NCI-H2227 treated with DMSO at 0.1 percent for 48 hours (cell line): ENCODE measurements at places on chromosomes 2 and 18.

DNA sequence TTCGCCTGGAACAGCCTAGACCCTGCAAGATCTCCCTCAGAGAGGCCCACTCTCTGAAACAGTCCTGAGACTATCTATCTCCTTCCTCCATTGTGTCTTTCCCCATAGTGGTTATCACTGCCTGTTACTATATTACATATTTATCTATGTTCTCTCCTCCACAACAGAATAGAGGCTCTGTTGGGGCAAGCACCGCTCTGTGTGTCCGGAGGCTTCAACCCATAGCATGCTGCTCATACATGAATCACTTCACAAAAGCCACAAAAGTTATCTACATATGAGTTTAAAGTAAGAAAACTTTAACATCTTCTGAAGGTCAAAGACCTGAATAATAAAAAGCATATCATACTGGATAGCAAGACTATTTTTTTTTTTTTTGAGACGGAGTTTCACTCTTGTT is 242.1 kb upstream of the HS6ST1 start:
- no peak for DNase-seq

DNA sequence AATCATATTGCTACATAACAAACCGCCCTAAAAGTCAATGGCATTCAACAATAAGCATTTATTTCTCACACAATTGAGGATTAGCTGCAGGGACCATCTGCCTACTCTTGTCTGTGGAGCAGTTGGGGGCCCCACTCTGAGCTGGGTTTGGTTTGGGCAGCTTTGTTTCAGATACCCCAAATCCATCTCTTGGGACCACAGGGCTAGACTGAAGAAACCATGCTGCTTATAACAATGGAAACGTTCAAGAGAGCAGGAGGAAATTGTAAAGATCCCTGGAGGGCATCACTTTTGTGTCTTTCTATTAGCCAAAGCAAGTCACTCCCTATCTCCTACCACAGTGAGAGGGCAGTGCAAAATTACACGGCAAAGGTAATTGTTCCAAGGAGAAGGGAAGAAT is 146.5 kb upstream of the MGAT5 start:
- no peak for DNase-seq

- DNase-seq = no peak
These were observed 156.3 kb upstream of the MSH6 start for GRCh38 chr2:47626664-47627063.

GRCh38 chr2:26745609-26746327 is 18.3 kb upstream of the SLC35F6 start:
- peak; percentile 72 for DNase-seq

DNA sequence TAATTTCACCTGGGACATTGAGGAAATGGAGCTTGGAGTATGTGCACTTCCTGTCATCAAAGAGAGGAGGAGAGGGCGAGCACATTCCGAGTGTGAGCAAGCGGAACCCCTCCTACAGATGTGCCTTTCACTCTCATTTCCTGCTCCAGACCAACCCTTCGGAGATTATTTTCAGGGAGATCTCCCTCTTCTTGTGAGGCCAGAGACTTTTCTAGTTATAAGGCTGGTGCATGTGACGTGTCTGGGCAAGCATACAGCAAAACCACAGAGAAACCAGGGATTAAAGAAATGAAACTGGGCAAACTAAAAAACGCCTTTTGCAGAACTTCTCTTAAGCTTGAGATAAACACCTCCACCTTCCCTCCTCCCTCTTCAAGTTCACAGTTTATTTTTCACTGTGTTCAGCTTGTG is 409.2 kb upstream of the TCF4 start:
- DNase-seq = no peak

DNA sequence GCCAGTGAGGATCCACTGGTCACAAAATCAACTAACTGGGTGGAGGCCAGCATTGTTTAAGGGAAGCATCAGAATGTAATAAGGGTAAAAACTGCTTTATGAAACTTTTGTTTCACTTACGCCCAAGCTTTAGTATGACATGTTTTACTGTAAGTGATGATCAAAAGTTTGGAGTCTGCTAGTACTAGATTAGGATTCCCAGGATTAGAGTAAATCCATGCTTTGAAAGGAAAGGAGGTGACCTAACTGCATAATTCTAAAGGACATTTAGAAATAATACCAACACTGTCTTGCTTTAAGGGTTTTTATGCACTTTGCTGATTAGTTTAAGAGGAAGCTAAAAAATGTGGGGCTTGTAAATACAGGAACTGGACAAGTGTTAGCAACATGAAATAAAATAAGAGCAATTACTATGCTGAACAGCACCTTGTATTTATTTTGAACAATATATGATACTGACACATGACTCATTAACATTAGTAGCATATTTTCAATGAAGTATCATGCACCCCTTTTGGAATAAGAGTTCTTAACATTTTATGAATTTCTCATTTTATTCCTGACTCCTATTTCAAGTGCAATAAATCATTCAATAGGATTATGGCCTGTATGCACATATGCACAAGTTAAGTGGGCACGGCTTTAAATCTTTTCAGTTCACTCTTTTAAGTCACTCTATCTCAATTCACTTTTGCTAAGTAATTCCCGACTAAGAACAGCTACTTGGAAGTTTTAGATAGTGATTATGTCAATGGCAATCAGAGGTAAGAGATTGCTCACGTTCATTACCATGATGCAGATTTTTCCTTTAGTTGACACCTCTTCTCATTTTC is 62.5 kb downstream of the STK39 start:
- no peak for DNase-seq

- DNase-seq = no peak
These were observed 33.9 kb downstream of the MEX3C start for GRCh38 chr18:51163543-51163942.

GRCh38 chr2:54867457-54867856 is 144.0 kb downstream of the EML6 start:
- DNase-seq = no peak

DNA sequence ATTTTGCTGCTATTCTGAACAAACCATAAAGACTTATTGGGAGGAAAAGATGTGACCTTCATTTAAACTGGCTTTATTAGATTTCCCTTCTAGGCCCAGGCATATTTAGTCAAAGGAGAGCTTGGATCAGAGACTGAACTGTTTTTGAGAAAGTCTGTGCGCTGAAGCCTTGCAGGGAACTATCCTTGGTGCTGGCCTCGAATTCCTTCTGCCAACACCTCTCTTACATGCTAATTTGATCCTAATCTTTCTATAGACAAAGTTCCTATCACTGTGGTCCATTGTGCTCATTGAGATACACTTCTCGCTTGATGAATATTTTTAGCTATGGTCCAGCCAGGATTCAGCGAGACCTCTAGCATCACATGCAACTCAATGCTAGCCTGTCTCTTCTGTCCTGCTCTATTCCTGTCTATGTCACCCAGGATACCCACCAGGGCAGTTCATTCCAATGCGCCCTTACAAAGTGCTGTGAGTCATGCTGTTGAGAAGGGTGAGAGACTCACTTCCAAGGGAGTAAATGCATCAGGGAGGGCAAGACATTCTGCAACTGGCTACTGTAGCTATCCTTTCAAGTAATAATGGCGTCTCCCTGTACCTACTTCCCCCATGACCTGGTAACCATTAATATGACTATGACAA is 356.7 kb upstream of the LYPD1 start:
- DNase-seq = no peak

DNA sequence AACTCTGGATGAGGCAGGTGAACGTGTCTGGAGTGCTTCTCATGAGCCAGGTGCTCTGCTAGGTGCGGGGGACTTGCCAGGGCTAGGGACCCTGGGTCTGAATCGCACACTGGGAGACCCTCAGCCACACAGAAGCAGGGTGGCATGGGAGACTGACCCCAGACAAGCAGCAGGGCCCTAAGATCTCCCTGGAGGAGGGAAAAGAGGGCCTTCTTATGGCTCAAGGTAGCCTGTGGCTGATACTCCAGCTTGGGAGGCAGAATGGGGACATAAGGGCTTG is 12.8 kb upstream of the CIB4 start:
- DNase-seq = no peak

DNA sequence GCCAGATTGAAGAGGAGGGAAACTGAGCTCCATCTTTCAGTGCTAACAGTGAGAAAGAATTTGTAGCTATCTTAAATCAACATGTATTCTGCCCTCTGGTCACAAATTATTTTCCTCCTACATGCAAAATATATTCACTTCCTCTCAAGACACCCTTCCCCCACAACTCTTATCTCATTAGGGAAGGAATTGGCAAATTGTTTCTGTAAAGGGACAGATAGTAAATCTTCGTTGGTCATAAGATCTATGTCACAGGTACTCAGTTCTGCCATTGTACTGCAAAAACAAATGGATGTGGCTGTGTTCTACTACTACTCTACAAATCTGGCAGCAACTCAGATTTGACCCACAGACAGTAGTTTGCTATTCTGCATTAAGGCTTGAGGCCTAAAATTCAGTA is 53.0 kb upstream of the CYP20A1 start:
- DNase-seq = no peak

DNA sequence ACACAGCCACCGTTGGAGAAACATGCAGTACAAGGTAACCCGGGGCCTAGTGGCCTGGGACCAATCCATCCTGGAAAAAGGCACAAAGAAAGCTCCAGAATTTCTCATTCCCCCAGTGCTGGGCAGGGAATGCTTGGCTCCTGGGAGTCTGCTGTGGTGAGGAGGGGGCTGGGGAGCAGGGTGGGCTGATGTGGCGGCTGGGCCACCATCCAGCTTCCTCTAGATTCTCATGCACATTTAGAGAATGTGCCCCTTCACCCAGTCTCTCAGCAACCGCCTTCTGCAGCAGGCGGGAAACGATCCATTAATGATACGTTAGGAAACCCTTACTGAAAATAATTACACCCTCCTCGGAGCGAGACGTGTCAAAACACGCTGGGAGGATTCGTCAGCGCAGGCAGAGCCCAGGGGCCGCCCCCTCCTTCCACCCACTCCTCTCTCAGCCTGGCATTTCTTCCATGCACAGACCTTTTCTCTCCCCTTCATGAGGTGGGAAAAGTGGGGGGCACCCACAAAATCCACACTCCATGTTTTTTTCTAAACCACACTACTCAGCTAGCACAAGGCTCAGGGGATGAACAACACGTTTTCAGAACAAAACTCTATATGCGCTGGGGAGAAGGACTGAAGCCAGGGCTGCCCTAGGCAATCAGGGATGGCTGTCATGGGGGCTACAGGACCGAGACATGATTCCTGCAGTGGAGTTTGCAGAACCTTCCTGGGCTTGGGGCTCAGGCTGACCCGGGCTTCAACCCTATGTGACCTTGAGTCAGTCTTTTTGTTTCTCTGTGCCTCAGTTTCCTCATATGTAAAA is 56.1 kb upstream of the SMAD7 start:
- peak; percentile 98 for DNase-seq

DNA sequence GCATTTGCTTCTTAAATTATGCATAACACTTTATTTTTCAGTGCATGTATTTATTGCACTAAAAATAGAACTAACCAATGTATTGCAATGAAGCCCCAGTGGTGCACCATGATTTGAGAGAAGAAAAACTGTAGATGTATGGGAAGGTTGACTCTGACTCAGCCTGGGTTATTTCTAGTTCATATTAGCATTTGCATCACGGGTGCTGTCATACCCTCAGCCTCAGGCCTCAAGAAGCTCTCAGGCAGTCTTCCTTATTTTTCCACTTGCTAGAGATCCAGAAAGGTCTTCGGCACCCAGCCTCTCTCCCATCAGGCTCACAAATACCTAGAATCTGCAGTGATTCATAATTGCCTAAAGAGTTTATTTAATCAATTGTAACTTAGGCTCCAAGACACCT is 148.0 kb downstream of the DNER start:
- no peak for DNase-seq

- peak; percentile 77 for DNase-seq
These were observed at the start of gene SNED1 for GRCh38 chr2:240997856-240998705. SNED1 (plus strand) TSS chr2:240998618; CDS start chr2:240998838, 220 bp downstream.

DNA sequence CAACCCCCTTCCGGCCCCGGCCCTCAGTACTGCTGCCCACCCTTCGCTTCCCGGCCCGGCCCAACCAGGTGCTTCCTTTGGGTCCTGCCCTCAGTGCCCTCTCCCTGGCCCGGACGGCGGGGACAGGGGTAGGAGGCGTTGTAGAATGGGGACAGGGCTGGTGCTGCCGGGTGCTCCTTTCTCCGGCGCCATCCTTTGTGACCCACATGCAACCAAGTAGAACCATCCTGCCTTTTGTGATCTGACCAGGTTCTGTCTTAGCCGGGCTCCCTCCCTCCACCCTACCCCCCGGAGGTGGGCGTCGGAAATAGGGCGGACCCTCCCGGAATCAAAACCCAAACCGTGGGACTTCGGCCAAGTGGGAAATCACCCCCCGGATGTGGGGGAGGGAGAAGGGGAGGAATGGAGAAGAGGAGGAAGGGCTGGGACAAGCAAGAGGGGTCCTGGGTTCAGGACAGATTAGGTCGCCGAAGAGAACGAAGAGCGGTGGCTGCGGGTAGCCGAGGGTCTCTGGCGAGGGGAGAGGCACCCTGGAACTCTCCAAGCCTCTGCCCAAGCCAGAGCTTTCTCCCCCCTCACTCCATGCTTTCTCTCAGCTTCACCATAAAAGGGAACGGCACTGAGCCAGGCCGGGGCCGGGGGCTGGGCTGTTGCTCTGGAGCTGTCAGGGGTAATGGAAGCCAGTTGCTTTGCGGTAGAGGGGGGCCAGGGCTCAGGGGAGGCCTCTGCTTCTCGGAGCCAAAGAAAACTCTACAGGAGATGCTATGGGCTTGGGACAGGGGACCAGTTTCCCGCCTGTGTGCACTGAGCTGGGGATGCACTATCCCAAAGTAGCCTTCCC is 756 bp upstream of the OST4 start:
- peak; percentile 12 for DNase-seq
